ENCODE measurements at places on chromosomes 4 and X.

DNA sequence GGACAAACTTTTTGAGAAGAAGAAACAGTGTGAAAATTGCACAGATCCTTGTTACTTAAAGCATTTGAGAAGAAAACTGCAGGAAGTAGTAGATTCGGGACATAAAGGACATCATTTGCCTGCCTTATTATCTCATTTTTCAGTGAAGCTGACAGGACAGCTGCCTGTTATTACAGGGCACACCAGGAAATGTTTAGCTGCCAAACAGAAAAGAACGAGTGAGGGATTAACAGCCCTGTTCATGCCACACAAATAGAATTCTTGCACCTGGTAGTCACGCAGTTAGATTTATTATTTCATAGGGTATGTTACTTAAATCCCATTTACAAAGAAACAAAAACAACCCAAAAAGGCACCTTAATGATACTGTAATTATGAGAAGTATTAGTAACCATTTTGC is 100.6 kb downstream of the CHIC2 start:
- no peaks in the 10 kb centered on the region for H3K4me1 ChIP-seq
- no peaks in the 10 kb centered on the region for H3K27me3 ChIP-seq

GRCh38 chrX:74251006-74251930 is 52.7 kb upstream of the ZCCHC13 start:
- H3K27ac ChIP-seq, result no peak overlapping the region
- H3K36me3 ChIP-seq, result peaks cover 3% of the 10 kb centered on the region
- no peaks in the 10 kb centered on the region for H3K4me1 ChIP-seq
- H3K4me3 ChIP-seq, result no peak overlapping the region
- no peak for DNase-seq

GRCh38 chr4:137238456-137239162 is 293.7 kb downstream of the PCDH18 start:
- DNase-seq, result no peak
- H3K36me3 ChIP-seq, result no peaks in the 10 kb centered on the region
- H3K27ac ChIP-seq, result no peak overlapping the region
- H3K4me1 ChIP-seq, result no peaks in the 10 kb centered on the region
- no peaks in the 10 kb centered on the region for H3K27me3 ChIP-seq

DNA sequence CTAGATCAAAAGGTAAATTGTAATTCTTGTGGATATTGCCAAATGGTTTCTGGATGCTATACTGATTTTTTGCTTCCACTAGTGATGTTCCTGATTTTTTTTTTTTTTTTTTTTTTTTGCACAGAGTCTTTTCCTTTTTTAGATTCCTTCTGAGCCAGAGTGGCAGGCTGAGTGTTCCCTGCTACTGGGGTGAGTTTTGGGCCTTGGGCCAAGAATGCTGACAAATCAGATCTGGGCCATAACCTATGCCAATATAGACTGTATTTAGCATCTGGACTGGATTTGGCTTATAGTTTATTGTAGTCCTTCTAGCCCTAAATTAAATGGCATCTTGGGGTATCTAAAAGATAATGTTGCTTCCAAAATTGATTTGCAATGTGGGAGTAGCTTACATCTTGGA is 52.8 kb downstream of the REPS2 start:
- H3K4me1 ChIP-seq, result no peaks in the 10 kb centered on the region
- no peak overlapping the region for H3K4me3 ChIP-seq
- H3K36me3 ChIP-seq, result no peaks in the 10 kb centered on the region
- H3K27ac ChIP-seq, result no peak overlapping the region

DNA sequence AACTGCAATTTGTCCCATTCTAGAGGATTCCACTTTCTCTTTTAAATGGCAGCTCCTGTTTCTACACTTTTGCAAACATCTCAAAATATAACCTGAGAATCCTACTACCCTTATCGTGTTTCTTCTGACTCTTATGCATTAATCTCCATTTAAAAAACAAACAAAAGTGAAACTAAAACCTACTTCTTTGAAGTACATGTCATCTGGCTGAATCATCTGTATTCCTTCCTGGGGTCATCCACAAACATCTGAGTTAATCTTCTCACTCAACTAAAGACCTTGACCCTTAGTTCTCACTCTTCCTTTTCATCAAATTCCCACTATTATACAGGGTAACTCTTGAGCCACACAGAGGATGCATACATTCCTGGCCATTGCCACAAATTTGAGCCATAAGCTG is 584.8 kb downstream of the PPARGC1A start:
- peak; percentile 20 for DNase-seq
- H3K4me1 ChIP-seq, result no peaks in the 10 kb centered on the region
- peak overlapping the region; percentile 60 for H3K4me3 ChIP-seq
- no peaks in the 10 kb centered on the region for H3K36me3 ChIP-seq
- no peaks in the 10 kb centered on the region for H3K27me3 ChIP-seq

DNA sequence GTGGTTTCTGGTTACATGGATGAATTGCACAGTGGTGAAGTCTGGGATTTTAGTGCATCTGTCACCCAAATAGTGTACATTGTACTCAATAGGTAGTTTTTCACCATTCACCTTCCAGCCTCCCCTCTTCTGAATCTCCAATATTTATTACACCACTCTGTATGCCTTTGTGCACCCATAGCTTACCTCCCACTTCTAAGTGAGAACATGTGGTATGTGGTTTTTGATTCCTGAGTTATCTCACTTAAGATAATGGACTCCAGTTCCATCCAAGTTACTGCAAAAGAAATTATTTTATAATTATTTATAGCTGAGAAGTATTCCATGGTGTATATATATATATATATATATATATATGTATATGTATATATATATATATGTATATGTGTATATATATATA is 155.8 kb downstream of the HHIP start:
- no peak overlapping the region for H3K4me3 ChIP-seq
- no peaks in the 10 kb centered on the region for H3K4me1 ChIP-seq

- no peak overlapping the region for H3K4me3 ChIP-seq
- H3K36me3 ChIP-seq, result no peaks in the 10 kb centered on the region
- DNase-seq, result no peak
- no peak overlapping the region for H3K27ac ChIP-seq
- no peaks in the 10 kb centered on the region for H3K27me3 ChIP-seq
Measured at GRCh38 chr4:81482326-81482725, 10.6 kb upstream of the RASGEF1B start.

GRCh38 chr4:22957774-22958309 is 265.1 kb downstream of the GBA3 start:
- no peak overlapping the region for H3K27ac ChIP-seq
- no peak overlapping the region for H3K4me3 ChIP-seq
- DNase-seq, result no peak
- H3K36me3 ChIP-seq, result no peaks in the 10 kb centered on the region
- H3K27me3 ChIP-seq, result no peaks in the 10 kb centered on the region

DNA sequence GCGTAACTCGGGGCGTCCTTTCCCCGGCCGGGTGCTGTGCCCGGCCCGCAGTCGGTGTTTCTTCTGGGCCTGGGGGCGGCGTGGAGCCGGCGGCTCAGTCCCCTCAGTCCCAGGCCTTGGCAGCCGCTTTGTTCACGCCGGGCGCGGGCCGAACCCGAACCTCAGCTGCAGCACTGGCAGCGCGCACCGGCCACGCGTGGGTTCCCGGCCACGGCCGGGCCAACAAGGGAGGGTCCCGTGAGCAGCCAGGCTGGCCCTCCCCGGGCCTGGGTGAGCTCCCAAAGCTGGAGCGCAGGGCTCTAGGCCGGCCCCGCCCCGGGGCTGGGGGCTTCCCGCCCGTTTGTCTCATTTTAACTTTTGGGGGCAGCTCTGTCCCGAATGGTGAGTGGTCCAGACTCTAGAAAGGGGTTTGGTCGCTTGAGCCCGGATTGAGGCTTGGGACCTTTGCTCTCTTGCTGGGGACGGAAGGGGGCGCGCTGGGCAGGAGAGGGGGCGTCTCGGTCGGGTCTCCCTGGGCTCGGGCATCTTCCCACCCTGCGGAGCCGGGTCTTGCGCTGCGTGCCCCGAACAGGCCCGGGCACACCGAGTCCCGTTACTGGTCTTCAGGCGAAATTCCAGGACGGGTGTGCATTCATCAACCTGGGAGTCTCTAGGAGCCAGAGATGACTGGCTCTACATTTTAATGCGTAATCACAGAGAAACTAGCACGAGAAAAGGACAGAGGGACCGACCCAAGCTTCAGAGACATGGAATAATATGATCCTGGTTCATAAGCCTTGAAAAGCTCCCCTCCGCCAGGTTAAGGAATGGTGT is 177.1 kb downstream of the CBR4 start:
- no peak for DNase-seq
- H3K4me3 ChIP-seq, result no peak overlapping the region
- peaks cover 16% of the 10 kb centered on the region for H3K4me1 ChIP-seq
- H3K27me3 ChIP-seq, result peaks cover 30% of the 10 kb centered on the region
- no peak overlapping the region for H3K27ac ChIP-seq

- H3K4me3 ChIP-seq, result no peak overlapping the region
- H3K27ac ChIP-seq, result no peak overlapping the region
- H3K27me3 ChIP-seq, result no peaks in the 10 kb centered on the region
- H3K36me3 ChIP-seq, result peaks cover 4% of the 10 kb centered on the region
- H3K4me1 ChIP-seq, result peaks cover under 1% of the 10 kb centered on the region
Measured at GRCh38 chrX:110284159-110284558, 33.7 kb downstream of the AMMECR1 start.

- H3K27ac ChIP-seq, result no peak overlapping the region
- no peak overlapping the region for H3K4me3 ChIP-seq
- H3K36me3 ChIP-seq, result no peaks in the 10 kb centered on the region
- H3K27me3 ChIP-seq, result no peaks in the 10 kb centered on the region
- no peak for DNase-seq
Measured at GRCh38 chr4:126552321-126552720, 1080.4 kb upstream of the INTU start.

- H3K27me3 ChIP-seq, result no peaks in the 10 kb centered on the region
- H3K4me3 ChIP-seq, result no peak overlapping the region
- no peaks in the 10 kb centered on the region for H3K36me3 ChIP-seq
- H3K4me1 ChIP-seq, result no peaks in the 10 kb centered on the region
- DNase-seq, result no peak
Measured at GRCh38 chrX:84123585-84123984, 64.4 kb downstream of the RPS6KA6 start.

GRCh38 chrX:139932073-139932900 is 566 bp downstream of the ATP11C start:
- DNase-seq, result peak; percentile 47
- H3K27ac ChIP-seq, result peak overlapping the region; percentile 90
- H3K27me3 ChIP-seq, result no peaks in the 10 kb centered on the region
- H3K4me1 ChIP-seq, result peaks cover 16% of the 10 kb centered on the region
- H3K36me3 ChIP-seq, result no peaks in the 10 kb centered on the region
- peak overlapping the region; percentile 32 for H3K4me3 ChIP-seq

- H3K36me3 ChIP-seq, result no peaks in the 10 kb centered on the region
- H3K4me3 ChIP-seq, result no peak overlapping the region
- H3K4me1 ChIP-seq, result no peaks in the 10 kb centered on the region
- no peaks in the 10 kb centered on the region for H3K27me3 ChIP-seq
- no peak overlapping the region for H3K27ac ChIP-seq
Measured at GRCh38 chr4:138967313-138967712, 48.3 kb upstream of the NOCT start.

DNA sequence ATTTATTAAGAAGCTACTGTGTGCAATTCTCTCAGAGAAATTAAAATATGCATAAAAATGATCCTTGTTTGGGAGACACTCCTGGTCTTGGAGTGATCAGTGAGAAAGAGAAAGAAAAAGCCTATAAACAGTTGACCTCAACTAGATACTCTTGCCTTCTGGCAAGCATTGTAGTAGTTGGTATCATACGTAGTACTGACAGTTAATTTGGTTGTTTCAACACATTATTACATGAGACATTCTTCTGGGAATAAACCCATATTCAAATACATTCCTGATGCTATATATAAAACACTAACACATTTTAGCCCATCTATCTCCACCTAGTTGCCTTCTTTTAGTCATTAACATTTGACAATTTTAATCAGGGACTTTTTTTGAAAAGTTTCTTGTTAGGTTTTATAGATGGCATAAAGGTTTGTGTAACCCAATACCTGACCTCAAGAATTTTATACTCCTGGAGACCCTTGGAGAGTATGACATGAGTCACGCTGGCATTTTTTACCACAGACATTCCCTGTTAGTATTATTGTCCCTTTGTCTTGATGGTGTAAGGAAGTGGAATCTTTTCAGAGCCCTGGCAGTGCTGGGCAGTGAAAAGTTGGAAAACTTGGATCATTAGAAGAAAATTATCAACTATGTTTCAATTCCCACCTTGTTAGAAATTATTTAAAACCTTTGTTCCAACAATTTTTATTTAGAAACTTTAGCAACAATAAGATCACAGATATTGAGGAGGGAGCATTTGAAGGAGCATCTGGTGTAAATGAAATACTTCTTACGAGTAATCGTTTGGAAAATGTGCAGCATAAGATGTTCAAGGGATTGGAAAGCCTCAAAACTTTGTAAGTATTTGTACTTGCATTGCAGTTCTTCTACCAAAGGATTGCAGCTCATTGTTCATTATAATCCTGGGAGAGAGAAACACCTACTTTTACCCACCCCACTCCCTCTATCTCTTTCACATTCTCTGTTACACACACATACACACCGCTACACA is 167.1 kb upstream of the PACRGL start:
- no peak overlapping the region for H3K27ac ChIP-seq
- H3K36me3 ChIP-seq, result no peaks in the 10 kb centered on the region
- H3K27me3 ChIP-seq, result no peaks in the 10 kb centered on the region
- DNase-seq, result no peak

DNA sequence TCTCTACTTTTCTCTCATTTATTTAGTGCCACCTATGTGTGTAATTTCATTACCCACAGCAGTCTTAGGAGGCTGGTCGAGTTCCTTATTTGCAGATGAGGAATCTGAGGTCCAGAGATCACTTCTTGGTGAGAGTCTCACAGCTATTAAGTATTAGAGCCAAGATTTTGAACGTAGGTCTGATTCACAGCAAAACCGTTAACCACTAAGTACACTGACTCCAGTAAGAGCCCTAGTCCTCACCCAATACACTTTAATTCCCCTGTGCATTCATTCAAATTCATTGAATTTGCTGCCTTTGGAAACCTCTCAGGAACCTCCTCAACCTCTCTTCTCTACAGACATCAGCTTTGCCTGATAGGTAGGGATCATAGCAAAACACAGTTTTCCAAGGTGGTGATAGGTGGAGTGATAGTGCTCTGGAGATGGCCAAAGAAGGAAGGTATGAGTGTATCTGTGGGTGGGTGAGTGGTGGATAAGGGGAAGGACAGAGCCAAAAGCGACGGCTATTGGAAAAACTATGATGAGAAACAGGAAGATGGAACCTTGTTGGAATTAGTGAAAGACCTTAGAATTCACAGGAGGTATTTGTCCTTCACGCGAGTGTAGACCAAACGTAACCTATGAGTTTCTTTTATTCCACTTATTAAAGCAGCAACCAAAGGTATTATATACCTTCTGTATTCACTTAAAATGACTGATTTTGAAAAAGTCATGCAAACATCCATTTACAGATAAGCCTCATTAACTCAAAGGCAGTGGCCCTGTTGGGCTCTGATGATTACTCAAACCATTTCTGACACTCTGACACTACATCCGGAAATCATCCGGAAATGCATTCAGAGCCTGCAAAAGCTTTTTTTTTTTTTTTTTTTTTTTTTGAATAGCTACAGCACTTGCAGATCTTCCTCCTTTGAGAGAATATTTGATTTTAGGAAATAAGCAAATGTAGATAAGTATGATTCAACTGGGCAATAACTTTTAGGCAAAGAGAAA is 6.3 kb downstream of the FMR1 start:
- no peaks in the 10 kb centered on the region for H3K36me3 ChIP-seq
- H3K27me3 ChIP-seq, result no peaks in the 10 kb centered on the region
- peaks cover 43% of the 10 kb centered on the region for H3K4me1 ChIP-seq
- DNase-seq, result peak; percentile 78
- peak overlapping the region; percentile 68 for H3K27ac ChIP-seq

All from CD4-positive, CD25-positive, alpha-beta regulatory T cell (primary cell).